ENCODE measurements at places on chromosomes 6 and 20.

- no peak for DNase-seq
Observed at GRCh38 chr20:23601715-23602114, 4.0 kb downstream of the CST9 start.

DNA sequence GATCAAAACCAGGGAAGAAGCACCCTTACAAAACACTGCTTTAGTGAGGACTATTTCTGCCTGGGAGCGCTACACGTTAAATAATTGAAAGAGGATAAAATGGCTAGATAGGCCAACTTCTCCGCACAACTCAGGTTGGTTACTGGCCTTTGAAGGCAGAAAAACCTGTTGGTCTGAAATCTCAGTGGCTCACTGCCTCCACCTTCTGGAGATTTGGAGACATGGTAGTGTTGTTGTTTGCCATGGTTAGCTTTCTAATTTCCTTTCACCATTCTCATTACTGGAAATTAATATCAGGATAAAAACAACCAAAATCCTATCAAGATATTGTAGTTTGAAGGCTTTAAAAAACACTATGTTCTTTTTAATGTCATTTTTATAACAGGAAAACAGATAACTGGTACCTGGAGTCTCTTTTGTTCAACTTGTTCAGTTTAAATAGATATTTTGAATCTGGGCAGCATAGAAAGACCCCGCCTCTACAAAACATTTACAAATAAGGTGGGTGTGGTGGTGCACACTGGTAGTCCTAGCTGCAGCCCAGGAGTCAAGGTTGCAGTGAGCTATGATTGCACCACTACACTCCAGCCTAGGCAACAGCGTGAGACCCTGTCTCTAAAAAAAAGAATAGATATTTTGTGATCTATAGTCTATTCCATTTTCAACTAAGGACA lies 27.5 kb upstream of the BCLAF1 start:
- DNase-seq, result peak; percentile 57

DNA sequence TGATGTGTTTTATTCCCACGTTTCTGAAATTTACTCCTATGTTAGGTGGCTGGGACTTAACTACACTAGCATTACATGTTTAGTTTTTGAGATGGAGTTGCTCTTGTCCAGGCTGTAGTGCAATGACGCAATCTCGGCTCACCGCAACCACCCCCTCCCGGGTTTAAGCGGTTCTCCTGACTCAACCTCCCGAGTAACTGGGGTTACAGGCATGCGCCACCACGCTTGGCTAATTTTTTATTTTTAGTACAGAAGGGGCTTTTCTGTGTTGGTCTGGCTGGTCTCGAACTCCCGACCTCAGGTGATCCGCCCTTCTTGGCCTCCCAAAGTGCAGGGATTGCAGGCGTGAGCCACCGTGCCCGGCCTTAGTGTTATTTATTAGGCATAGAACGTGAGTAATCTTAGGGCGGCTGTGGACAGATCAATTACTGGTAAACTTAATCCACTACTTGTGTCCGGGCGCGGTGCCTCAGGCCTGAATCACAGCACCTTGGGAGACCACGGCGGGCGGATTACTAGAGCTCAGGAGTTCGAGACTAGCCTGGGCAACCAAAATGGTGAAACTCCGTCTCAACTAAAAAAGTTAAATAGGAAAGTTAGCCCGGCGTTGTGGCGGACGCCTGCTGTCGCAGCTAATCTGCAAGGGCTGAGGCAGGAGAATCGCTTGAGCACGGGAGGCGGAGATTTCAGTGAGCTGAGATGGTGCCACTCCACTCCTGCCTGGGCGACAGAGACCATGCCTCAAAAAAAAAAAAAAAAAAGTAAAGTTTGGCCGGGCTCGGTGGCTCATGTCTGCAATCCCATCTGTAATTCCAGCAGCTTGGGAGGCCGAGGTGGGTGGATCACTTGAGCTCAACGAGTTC lies 123.7 kb upstream of the BTN3A2 start:
- DNase-seq, result no peak

DNA sequence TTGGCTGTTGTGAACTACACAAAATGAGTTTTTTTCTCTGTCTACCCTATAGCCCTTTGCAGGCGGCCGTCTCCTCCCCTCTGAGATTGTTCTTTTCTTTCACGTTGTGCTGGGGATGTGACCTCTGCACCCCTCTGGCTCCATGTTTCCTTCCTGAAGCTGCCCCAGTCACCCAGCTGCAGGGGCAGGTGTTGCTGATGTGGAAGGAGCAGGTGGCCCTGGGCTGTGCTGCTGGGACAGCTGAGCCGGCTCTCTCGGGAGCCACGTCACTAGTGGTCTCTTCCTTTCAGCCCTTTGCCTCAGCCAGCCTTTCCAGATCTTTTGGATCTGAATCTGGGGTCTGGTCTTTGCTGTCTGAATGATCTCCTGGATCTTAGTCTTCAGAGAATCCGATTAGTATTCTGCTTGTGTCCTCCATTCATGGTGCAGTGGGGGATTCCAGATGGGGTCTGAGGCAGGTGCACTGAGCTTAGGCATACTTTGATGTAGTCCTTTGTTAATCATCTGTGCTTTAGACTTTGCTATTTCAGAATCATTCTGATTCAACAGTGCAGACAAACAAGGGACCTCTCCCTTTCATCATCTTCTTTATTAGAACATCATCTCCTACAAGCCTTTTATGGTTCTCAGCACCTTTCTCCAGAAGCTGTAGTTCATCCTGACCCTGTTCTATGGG lies 31.4 kb downstream of the TMEM181 start:
- DNase-seq, result no peak

GRCh38 chr20:24674921-24675605 lies 205.6 kb downstream of the SYNDIG1 start:
- no peak for DNase-seq

DNA sequence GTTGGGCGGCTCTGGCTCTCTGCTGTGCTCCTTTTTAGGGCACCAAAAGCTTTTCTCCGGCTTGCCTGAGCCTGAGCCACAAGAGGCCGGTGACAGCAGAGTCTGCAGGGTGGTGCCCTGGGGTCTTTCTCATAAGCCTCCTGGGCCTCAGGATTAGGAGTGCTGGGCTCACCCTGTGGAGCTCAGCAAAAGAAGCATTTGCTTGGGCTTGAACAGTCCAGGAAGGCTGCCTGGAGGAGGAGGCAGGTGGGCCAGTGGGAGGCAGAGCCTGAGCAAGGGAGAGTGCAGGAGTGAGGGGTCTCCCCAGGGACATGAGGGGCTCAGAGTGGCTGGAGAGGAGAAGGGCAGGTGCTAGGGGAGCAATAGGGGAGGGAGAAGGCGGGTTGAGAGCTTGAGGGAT lies 32.9 kb upstream of the MRGBP start:
- DNase-seq, result no peak

DNA sequence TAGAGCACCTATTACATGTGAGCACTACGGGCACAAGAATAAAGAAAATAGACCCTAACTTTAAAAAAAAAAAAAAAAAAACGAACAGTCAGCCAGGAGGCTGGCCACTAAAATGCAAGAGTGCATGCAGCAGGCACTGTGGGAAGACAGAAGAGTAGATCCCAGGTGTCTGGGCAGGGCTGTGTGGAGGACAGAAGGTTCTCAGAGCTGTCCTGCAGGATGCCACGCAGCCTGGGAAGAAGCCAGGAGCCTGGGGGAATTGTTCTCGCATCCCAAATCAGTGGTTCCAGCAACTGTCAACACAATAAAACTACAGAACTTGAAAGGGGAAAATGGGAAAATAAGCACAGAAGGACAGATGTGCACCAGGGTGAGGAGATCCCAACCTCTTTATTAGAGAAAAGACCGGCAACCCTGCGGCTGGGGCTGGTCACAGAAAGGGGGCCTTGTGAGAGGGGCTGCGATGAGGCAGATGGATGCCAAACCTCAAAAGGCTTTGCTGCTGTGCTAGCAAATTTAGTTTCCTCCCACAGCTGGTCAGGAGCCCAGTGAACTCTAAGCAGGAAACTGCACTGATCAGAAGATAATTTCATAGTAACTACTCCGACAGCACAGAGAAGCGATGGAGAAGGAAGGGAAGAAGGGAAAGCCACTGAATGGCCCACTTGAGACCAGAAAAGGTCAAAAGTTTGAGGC lies 30.9 kb downstream of the MAP3K5 start:
- DNase-seq, result no peak

- DNase-seq, result no peak
Observed at GRCh38 chr6:18324706-18325042, 60.3 kb upstream of the DEK start.

DNA sequence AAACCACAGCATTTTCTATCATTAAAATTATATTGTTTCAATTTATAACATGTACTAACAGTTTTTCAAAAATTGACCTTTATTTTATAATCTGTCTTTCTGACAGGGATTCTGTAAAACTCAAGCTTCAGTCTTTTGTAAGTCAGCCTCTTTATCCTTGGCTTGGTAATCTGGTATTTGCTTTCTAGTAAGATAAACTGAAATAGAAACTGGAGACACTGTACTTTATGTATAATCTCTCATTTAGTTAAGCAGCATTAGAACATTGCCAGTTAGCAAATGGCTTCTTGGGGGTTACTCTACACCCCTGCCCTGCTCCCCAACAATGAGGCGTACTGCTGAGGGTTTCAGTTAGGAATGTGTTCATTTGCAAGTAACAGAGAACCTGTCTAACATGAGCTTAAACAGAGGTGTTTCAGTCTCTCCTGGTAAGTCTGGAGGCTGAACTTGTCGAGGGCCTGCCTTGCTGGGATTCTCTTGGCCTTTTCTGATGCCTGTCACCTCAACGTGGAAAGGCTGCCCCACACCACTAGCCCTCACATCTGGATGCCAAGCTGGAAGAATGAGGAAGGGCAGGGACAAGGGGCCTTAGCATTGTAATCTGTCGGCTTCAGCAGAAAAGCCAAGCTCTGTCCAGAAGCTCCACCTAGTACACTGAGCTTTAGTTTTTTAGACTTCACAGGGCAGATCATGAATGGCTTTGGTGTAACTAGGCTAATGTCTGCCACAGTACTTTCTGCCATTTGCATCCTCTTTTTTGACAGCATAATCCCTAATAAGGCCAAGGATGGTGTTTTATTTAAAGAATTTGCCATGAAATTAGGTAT lies 34.8 kb downstream of the SH3BGRL2 start:
- no peak for DNase-seq

DNA sequence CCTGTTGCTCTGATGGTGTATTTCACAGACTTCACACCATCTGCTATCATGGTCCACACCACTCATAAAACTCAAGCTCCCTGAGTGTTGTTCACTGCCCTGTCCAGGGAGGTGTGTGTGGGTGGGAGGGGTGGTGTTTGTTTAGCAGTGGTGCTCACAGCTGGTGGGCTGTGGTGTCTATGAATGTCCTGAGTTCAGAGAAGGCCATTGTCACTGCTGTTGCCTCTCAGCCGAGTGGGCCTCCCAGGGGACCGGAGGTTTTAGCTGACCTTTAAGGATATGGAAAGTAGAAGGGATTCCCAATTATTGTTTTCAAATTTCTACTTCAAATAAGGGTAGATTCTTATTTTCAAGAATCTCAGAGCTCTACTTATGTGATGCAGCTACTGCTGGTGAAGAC lies 45.6 kb downstream of the DTD1 start:
- no peak for DNase-seq

Measured in DMS79 treated with DMSO at 0.1 percent for 48 hours (cell line).